ENCODE measurements at places on chromosomes 5 and 9. TPM values are rescaled to one million over a fixed set of nuclear protein-coding genes. Genes with fewer than 3 reads are reported as not detected.

Gene NOXA1
- 0.51 TPM for total RNA-seq

- DNase-seq, result no peak
- peak overlapping the region; percentile 99 for H3K27ac ChIP-seq
- H3K27me3 ChIP-seq, result no peaks in the 10 kb centered on the region
- peaks cover 33% of the 10 kb centered on the region for H3K4me1 ChIP-seq
- H3K36me3 ChIP-seq, result no peaks in the 10 kb centered on the region
- H3K4me3 ChIP-seq, result no peak overlapping the region
Measured at GRCh38 chr9:121288673-121289025, 20.7 kb downstream of the GSN start.

- no peaks in the 10 kb centered on the region for H3K4me1 ChIP-seq
- H3K4me3 ChIP-seq, result no peak overlapping the region
- H3K27ac ChIP-seq, result no peak overlapping the region
- H3K27me3 ChIP-seq, result no peaks in the 10 kb centered on the region
- DNase-seq, result peak; percentile 54
Measured at GRCh38 chr5:165325221-165325620, 1819.8 kb downstream of the MAT2B start.

- no peaks in the 10 kb centered on the region for H3K27me3 ChIP-seq
- H3K36me3 ChIP-seq, result no peaks in the 10 kb centered on the region
- no peak for DNase-seq
- no peak overlapping the region for H3K27ac ChIP-seq
- no peak overlapping the region for H3K4me3 ChIP-seq
- H3K4me1 ChIP-seq, result no peaks in the 10 kb centered on the region
Measured at GRCh38 chr9:69768716-69769115, 8.9 kb upstream of the PTAR1 start.

DNA sequence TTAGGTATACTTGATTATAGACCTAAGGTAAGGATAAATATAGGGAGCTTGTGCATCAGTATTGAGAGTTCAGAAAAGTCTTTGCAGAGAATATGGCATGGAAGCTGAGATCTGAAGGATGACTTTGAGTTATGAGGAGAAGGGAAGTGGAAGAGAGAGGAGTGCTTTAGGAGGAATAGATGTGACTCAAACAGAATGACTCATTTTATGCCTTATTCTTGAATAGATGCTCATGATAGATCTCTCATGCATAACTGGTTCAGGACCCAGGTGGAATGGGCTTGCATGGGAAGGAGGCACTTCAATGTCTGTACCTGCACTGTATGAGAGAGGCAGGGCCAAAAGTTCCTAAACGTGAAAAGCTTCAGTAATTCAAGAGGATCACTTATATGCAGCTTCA is 103.3 kb downstream of the CWC27 start:
- no peaks in the 10 kb centered on the region for H3K27me3 ChIP-seq
- H3K4me3 ChIP-seq, result no peak overlapping the region
- no peak overlapping the region for H3K27ac ChIP-seq
- no peaks in the 10 kb centered on the region for H3K36me3 ChIP-seq
- DNase-seq, result peak; percentile 42

- H3K27ac ChIP-seq, result no peak overlapping the region
- DNase-seq, result no peak
- no peaks in the 10 kb centered on the region for H3K4me1 ChIP-seq
Measured at GRCh38 chr5:126168785-126169184, 254.4 kb upstream of the GRAMD2B start.

- H3K27me3 ChIP-seq, result no peaks in the 10 kb centered on the region
- no peaks in the 10 kb centered on the region for H3K4me1 ChIP-seq
- H3K36me3 ChIP-seq, result no peaks in the 10 kb centered on the region
- H3K27ac ChIP-seq, result no peak overlapping the region
Measured at GRCh38 chr5:43354774-43355173, 41.6 kb upstream of the HMGCS1 start.

DNA sequence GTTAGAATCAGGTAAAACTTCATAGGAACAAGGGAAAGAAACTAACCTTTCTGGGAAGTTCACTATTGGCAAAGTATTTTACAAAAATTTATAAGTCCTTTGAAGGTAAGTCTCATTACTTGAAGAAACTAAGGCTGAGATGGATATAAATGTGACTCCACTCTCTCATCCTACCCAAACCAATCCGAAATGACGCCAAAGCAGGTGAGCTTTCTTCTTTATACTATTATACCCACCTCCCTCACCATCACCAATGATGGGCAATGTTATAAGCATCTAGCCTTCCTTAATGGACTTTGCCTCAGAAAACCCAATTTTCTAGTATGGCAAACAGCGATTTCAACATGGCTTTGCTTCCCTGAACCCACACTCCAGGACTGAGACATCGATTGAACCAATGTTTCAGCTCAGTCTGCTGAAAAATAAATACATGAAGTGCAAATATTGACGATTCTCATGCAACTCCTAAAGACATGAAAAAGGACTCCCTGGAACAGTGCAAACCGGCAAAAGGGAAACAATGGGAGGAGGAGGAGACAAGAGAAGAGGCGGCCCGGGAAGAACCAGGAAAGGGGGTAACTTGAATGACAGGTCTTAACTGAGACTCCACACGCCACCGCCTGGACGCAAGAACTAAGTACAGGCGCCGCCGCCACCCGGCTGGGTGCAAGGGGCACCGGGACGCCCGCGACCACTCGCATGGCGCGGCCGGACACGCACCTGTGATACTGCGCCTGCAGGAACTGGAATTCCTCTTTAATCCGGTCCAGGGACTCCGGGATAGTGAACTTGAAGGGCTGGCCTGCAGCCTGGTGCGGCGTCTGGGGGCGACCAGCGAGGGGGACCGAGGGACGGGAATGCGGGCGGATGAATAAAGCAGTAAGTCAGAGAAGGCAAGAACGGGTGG is 2.5 kb downstream of the TLE1 start:
- H3K27me3 ChIP-seq, result no peaks in the 10 kb centered on the region
- peak overlapping the region; percentile 71 for H3K27ac ChIP-seq
- H3K36me3 ChIP-seq, result peaks cover 31% of the 10 kb centered on the region
- peak; percentile 79 for DNase-seq

DNA sequence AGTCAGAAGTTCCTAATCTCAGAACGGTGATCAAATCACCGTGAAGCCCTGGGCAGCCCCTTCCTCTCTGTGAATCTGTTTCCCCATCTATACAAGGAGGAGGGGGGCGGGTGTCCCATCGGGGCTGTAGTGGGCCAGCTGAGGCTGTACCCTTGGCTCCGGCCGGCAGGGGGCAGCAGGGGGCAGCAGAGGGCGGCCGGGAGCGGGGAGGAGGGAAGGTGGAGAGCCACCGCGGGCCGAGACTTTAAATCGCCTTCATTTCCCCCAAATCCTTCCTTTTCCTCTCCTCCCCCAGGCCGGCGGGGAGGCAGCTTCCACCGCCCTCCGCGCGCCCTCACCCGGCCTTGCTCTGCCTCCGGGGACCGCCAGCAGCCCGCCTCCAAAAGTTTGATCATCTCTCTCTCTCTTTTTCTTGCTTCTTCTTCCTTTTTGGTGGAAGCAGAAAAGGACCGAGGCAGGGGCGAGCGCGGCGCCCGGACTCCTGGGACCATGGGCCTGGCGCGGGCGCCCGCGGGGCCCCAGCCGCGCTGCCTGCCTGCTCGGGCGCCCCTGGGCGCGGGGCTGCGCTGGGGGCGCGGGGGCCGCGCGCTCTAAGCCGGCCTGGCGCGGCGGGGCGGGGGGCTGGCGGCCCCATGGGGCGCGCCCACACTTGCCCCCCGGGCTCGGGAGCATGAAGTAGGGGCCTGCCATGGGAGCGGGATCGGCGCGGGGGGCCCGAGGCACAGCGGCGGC is at the start of gene COL27A1:
COL27A1 (plus strand) TSS at position 275 of the 732 bp plus-strand sequence; CDS start at position 689, 414 bp downstream.
- no peaks in the 10 kb centered on the region for H3K36me3 ChIP-seq
- H3K27ac ChIP-seq, result no peak within 1 kb of the TSS
- DNase-seq, result peak; percentile 67
- H3K4me3 ChIP-seq, result peak within 1 kb of the TSS; percentile 72

GRCh38 chr5:126339215-126339805 is 83.9 kb upstream of the GRAMD2B start:
- H3K4me3 ChIP-seq, result no peak overlapping the region
- H3K36me3 ChIP-seq, result no peaks in the 10 kb centered on the region
- H3K27ac ChIP-seq, result no peak overlapping the region
- DNase-seq, result peak; percentile 82
- peaks cover 34% of the 10 kb centered on the region for H3K4me1 ChIP-seq
- no peaks in the 10 kb centered on the region for H3K27me3 ChIP-seq

- no peaks in the 10 kb centered on the region for H3K36me3 ChIP-seq
Measured at GRCh38 chr5:54148067-54148845, 162.1 kb downstream of the ARL15 start.

- no peaks in the 10 kb centered on the region for H3K4me1 ChIP-seq
- no peak overlapping the region for H3K27ac ChIP-seq
- no peaks in the 10 kb centered on the region for H3K36me3 ChIP-seq
- H3K4me3 ChIP-seq, result no peak overlapping the region
- no peaks in the 10 kb centered on the region for H3K27me3 ChIP-seq
Measured at GRCh38 chr5:73214996-73215395, 42.0 kb downstream of the TMEM174 start.

DNA sequence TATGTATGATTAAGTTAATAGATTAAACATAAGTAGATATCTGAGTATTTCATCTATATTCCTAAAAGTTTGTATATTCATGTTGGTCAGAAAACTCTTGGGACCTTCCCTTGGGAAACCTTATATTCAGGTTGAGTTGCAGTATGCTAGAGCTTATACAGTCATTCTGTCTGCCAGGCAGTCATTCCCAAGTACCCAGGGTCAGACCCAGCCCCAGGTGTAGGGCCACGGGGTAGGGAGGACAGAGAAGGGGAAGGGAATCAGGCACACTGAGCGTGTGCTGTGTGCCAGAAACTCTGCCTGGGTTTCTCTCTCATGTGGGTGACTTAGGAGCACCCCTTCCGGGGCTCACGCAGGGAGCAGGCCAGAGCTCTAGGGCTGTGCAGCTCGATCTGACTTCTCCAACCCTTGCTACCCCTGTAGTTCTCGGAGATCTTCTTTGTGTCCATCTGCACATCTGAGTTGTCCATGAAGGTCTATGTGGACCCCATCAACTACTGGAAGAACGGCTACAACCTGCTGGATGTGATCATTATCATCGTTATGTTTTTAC is 28.2 kb downstream of the CATSPER3 start:
- H3K4me3 ChIP-seq, result no peak overlapping the region
- H3K4me1 ChIP-seq, result no peaks in the 10 kb centered on the region
- DNase-seq, result no peak
- H3K36me3 ChIP-seq, result no peaks in the 10 kb centered on the region
- H3K27me3 ChIP-seq, result no peaks in the 10 kb centered on the region

DNA sequence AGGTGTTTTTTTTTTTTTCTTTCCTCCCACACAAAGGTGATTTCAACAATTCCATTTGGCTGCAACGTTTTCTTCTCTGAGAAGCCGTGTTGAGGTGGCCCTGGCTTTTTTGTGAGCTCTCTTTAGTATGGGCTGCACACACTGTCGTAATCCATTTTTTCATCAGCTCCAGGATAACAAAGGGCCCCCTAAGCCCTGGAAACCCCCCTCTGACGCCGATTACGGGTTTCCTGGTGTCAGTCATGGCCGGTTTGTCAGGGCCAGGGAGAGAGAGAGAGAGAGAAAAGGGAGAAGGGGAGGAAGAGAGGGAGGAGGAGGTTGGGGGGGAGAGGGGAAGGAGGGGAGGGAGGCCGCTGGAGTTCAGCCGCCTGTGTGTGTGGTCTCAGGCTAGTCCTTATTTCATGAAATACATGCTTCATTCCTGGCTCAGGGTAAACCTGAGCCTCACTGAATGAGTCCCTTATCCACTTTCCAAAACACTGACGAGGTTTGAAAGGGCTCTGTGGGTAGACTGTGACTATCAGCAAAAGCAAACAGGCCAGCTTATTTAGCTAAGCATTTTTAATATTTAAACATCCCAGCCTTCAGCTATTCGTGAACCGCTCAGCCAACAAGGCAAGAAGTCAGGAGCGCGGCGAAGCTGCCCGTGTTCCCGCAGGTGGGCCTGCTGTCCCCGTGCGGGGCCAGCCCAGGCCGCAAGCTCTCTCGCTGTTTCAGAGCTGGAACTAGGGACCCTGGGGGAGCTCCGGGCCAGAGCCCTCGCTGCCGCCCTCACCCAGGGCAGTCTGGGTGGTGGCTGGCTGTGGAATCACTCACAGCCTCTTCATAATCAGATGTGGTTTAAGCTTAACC is 172.8 kb downstream of the ERCC6L2 start:
- H3K27me3 ChIP-seq, result no peaks in the 10 kb centered on the region
- H3K4me1 ChIP-seq, result no peaks in the 10 kb centered on the region
- H3K27ac ChIP-seq, result no peak overlapping the region
- H3K36me3 ChIP-seq, result no peaks in the 10 kb centered on the region
- H3K4me3 ChIP-seq, result no peak overlapping the region

GRCh38 chr5:128426090-128426534 is 111.9 kb downstream of the FBN2 start:
- no peaks in the 10 kb centered on the region for H3K27me3 ChIP-seq
- no peaks in the 10 kb centered on the region for H3K4me1 ChIP-seq
- no peak overlapping the region for H3K27ac ChIP-seq
- H3K36me3 ChIP-seq, result no peaks in the 10 kb centered on the region

Gene TRIP13
- total RNA-seq, result 69.0 TPM

DNA sequence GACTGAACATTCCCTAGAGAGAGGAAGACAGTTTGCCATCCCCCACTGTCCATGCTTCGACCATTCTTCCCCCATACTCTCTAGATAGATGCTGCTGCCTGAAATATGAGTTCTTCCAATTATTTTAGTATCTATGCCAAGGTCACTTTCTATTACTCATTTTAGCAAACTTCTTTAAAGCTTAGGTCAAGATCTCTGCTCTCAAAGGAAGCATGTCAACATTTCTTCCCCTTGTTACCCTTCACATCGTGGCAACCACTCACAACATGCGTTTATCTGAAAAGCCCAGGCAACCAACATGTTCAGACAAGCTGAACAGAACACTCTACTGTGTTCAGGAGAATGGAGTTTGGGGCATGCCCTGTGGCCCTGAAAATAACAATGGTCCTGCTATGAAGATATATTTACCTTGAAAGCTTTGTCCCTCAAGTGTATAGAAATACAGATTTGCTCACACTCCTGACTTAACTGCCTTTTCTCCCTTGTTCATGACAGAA is 138.4 kb upstream of the KIF2A start:
- H3K36me3 ChIP-seq, result no peaks in the 10 kb centered on the region
- H3K27ac ChIP-seq, result no peak overlapping the region
- H3K4me1 ChIP-seq, result no peaks in the 10 kb centered on the region
- H3K4me3 ChIP-seq, result no peak overlapping the region
- no peak for DNase-seq
- H3K27me3 ChIP-seq, result peaks cover 8% of the 10 kb centered on the region

DNA sequence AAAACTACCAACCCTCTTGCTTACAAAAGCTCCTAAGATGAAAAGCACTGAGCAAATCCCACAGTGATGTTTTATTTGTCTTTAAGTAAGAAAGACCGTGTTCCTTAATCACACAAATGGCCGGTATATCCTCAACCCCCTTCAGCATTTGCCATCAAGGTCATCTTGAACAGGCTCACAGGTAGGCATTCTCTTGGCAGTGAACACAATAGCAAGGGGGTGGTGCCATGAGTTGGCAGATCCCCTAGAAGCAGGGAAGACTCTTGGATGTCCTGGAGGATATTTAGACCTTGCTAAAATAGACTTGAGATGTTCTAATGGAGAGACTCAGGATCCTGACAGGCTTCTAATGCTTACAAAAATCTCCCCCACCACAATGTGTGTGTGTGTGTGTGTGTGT is 323.0 kb downstream of the SPOCK1 start:
- H3K4me1 ChIP-seq, result no peaks in the 10 kb centered on the region
- H3K36me3 ChIP-seq, result no peaks in the 10 kb centered on the region
- no peak overlapping the region for H3K27ac ChIP-seq
- H3K4me3 ChIP-seq, result no peak overlapping the region

Gene SLC34A1
- 0.07 TPM for total RNA-seq

All from PC-3 (cell line).